ENCODE measurements at places on chromosomes 13 and 19. TPM values are rescaled to one million over a fixed set of nuclear protein-coding genes. Genes with fewer than 3 reads are reported as not detected.

STXBP2 gene
- total RNA-seq, result 34.8 TPM

ARMC6 gene
- 53.7 TPM for total RNA-seq

GRIK5 gene
- total RNA-seq, result not detected

HPN gene
- not detected for total RNA-seq
